ENCODE measurements at places on chromosomes 1 and 21. TPM values are rescaled to one million over a fixed set of nuclear protein-coding genes. Genes with fewer than 3 reads are reported as not detected.

The THEMIS2 gene
- total RNA-seq: 0.09 TPM

The EFNA1 gene
- total RNA-seq: 0.91 TPM

The PTPRC gene
- not detected for total RNA-seq

The S100A7A gene
- total RNA-seq: not detected

The ATF3 gene
- total RNA-seq: 10.1 TPM

The LRRC71 gene
- not detected for total RNA-seq

The AQP10 gene
- not detected for total RNA-seq

The CELA2B gene
- total RNA-seq: not detected

DNA sequence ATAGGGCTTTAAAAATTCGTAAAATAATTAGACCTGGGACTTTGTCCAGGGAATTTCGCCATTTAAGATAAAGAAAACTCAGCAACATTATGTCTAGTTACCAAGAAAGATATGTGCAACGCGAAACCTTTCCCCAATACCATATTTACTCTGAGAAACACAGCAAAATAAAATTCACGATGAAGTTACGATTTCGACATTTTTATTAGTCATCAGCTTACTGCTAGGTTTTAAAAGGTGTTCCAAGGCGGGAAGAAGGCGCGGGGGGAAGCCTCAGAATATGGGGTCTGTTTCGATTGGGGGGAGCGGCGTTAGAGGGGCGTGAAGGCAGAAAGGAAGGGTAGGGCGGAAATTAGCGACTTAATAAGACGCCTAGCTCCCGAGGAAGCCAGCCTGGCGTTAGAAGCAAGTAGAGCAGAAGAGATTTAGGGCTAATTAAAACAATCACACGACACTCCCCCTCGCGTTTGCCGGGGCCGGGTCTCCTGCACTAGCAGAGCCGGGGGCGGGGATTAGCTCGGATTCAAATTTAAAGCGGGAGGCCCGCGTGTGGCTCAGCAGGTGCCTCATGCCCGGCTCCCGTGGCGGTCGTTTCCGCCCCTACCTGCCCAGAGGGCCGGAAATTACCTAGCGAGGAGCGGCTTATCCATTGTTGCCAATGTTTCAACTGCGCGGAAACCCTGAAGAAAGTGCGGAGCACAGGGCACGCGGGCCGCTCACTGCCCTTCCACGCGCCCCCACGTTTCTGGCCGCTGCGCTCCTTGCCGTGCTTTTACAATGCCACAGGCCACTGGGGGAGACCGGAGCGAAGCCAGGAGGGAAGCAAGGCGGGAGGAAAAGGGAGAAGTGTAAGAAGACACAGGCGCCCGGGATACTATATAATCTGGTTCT, 795 bp upstream of the POU2F1 start:
- peak overlapping the region; percentile 17 for H3K27ac ChIP-seq
- peak; percentile 61 for DNase-seq
- H3K27me3 ChIP-seq: no peaks in the 10 kb centered on the region
- peaks cover 3% of the 10 kb centered on the region for H3K36me3 ChIP-seq

GRCh38 chr1:116325922-116326321, 47.1 kb upstream of the ATP1A1 start:
- no peak overlapping the region for H3K27ac ChIP-seq
- DNase-seq: no peak
- H3K27me3 ChIP-seq: peaks cover 15% of the 10 kb centered on the region
- H3K4me1 ChIP-seq: no peaks in the 10 kb centered on the region
- H3K4me3 ChIP-seq: no peak overlapping the region
- H3K36me3 ChIP-seq: no peaks in the 10 kb centered on the region

DNA sequence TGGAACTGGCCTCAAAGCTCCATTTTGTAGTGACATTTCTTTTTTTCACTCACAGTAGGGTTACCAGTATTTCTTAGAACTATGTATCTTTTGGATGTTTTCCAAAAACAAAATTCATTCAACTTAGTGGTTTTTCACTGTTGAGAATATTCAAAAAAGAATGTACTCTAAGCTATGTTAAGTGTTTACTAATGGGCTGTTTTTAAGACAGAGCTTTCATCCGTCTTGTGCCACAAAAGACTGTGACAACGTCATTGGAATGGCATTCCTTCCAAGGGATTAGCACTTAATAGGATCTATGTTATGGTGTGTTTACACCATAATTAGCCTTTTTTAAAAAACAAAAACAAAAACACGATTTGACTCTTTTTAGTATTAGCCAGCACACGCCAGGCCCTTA, 66.8 kb downstream of the TTC3 start:
- H3K27me3 ChIP-seq: no peaks in the 10 kb centered on the region
- peaks cover 15% of the 10 kb centered on the region for H3K4me1 ChIP-seq
- H3K4me3 ChIP-seq: no peak overlapping the region
- peak overlapping the region; percentile 40 for H3K27ac ChIP-seq
- peak; percentile 60 for DNase-seq
- H3K36me3 ChIP-seq: peaks cover 82% of the 10 kb centered on the region

GRCh38 chr1:156767879-156768604, 707 bp downstream of the PRCC start:
- H3K27ac ChIP-seq: peak overlapping the region; percentile 49
- H3K36me3 ChIP-seq: peaks cover 35% of the 10 kb centered on the region
- no peaks in the 10 kb centered on the region for H3K27me3 ChIP-seq
- peak overlapping the region; percentile 62 for H3K4me3 ChIP-seq
- H3K4me1 ChIP-seq: peaks cover 20% of the 10 kb centered on the region

- no peaks in the 10 kb centered on the region for H3K27me3 ChIP-seq
- no peak for DNase-seq
- H3K4me1 ChIP-seq: no peaks in the 10 kb centered on the region
- no peaks in the 10 kb centered on the region for H3K36me3 ChIP-seq
- H3K27ac ChIP-seq: no peak overlapping the region
These were observed 24.9 kb upstream of the SARS1 start for GRCh38 chr1:109188781-109189180.

DNA sequence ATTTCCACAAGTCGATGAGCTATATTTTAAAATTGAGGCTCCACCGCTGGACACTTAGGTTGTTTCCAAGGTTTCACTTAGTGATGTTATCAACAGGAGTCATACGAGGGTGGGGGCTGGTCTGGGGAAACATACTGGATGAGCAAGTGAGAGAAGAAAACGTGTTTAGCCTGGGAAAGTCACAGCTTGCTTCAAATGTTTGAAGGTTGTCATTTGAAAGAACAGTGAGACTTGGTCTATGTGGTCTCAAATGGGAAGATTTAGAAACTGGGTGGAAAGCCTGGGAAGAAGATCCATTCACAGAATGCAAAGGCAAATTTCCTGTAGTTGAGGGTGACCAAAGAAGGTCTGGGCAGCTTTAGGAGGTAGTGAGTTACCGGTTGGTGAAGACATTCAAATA, 9.9 kb upstream of the DYRK1A start:
- H3K36me3 ChIP-seq: no peaks in the 10 kb centered on the region
- no peak overlapping the region for H3K27ac ChIP-seq
- H3K4me1 ChIP-seq: no peaks in the 10 kb centered on the region
- no peak overlapping the region for H3K4me3 ChIP-seq

DNA sequence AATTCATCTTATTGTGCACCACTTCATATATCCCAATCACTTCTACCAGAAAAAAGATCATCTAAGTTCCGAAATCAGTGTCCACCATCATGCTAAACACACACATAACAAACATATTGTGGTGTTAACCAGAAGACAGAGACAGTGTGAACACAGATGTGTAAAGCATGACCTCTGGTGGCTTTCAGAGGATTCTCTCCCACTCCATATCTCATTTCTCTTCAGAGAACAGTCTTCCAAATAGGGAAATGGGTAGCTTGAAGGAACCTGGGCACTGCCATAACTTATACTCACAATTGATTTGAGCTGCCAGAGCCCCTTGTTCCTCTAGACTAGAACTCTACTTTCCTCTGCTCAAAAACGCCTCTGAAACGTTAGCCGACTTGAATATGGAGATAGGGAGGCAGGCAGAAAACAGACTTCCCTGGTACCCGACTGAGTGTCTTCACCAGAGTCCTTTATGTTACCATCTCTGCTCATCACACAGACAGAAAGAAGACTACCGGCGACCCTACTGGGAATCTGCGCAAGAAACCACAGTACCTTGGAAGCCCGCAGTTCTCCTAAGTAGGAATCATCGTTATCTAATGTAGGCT, 1.8 kb upstream of the ELAPOR1 start:
- H3K27me3 ChIP-seq: peaks cover 6% of the 10 kb centered on the region
- H3K4me3 ChIP-seq: no peak overlapping the region
- peaks cover 31% of the 10 kb centered on the region for H3K4me1 ChIP-seq
- no peaks in the 10 kb centered on the region for H3K36me3 ChIP-seq
- no peak for DNase-seq
- no peak overlapping the region for H3K27ac ChIP-seq

DNA sequence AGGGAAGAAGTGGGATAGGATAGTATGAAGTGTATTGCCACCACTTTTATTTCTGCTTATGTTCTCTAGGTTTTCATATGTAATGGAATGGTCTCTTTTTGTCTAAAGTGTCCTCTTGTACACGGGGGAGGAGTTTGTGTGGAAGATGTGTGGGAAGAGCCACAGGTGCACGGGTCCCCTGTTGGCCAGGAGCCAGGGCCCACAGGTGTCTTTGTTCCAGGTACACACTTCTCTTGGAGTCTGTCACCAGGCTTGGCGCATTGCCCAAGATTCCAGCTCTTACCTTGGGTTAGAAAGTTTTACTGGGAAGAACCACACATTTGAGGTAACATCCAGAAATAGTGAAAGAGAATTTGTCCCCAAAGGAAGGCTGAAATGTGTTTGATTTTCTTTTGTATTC, 10.5 kb downstream of the TENT5C start:
- H3K27me3 ChIP-seq: no peaks in the 10 kb centered on the region
- peaks cover 5% of the 10 kb centered on the region for H3K4me1 ChIP-seq
- H3K36me3 ChIP-seq: no peaks in the 10 kb centered on the region
- H3K4me3 ChIP-seq: no peak overlapping the region

DNA sequence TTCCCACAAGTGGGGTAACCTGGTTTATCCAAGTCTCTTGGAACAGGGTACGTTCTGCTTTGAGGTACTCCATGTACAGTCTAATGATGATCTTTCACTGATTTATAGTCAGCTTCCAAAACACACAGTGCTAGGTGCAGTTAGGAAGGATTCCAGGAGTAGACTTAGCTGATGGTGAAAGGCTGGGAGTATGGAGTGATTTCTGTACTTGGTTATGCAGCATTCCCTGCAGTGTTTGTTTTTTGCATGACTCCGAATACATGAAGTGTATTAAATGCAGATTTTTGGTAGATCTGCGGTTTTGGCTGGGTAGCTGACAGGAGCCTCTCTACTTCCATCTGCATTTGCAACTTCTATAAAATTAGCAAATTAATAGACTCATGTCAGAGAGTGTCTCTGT, 3.7 kb downstream of the HMGN2 start:
- peaks cover 25% of the 10 kb centered on the region for H3K4me1 ChIP-seq
- no peaks in the 10 kb centered on the region for H3K27me3 ChIP-seq
- H3K36me3 ChIP-seq: peaks cover 65% of the 10 kb centered on the region
- no peak overlapping the region for H3K27ac ChIP-seq

- H3K27me3 ChIP-seq: no peaks in the 10 kb centered on the region
- H3K4me1 ChIP-seq: 0 out of 2 replicates have a peak, but pooled peaks cover 6% of the 10 kb centered on the region
- no peak for DNase-seq
- H3K27ac ChIP-seq: no peak overlapping the region
- H3K4me3 ChIP-seq: no peak overlapping the region
- H3K36me3 ChIP-seq: no peaks in the 10 kb centered on the region
These were observed 156.1 kb downstream of the KIF26B start for GRCh38 chr1:245310571-245311531.

- no peak overlapping the region for H3K27ac ChIP-seq
- H3K4me3 ChIP-seq: no peak overlapping the region
- DNase-seq: no peak
- H3K27me3 ChIP-seq: no peaks in the 10 kb centered on the region
These were observed 13.0 kb upstream of the PLPPR4 start for GRCh38 chr1:99251308-99251707.

DNA sequence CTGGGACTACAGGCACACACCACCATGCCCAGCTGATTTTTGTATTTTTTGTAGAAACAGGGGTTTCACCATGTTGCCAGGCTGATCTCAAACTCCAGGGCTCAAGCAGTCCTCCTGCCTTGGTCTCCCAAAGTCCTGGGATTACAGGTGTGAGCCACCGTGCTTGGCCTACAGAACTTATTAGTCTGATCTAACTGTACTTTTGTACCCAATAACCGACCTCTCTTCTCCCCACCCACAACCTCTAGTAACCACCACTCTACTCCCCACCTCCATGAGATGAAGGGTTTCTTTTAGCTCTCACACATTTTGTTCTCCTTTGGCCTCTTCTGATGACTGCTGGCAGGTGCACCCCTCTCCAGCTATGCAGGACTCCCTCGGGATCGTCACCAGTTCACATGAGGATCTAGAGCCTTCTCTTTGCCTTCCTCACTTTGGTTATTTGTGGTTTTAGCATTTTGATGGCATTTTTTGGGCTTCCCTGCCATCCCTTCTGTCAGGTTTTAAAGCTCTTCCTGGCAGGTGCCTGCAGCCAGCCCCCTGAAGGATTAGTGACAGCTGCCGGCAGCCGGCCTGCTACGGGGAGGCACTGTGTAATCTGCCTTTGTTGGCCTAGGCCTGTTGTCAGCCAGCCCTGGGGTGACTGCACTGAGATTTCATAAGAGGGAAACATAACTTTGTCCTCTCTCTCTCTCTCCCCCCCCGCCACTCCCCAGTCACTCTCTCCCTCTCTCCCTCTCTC, 99.8 kb upstream of the ATP1A1 start:
- no peaks in the 10 kb centered on the region for H3K4me1 ChIP-seq
- H3K27ac ChIP-seq: no peak overlapping the region
- no peak for DNase-seq
- no peak overlapping the region for H3K4me3 ChIP-seq
- peaks cover 3% of the 10 kb centered on the region for H3K27me3 ChIP-seq
- H3K36me3 ChIP-seq: no peaks in the 10 kb centered on the region

- H3K36me3 ChIP-seq: peaks cover 49% of the 10 kb centered on the region
- peaks cover 53% of the 10 kb centered on the region for H3K4me1 ChIP-seq
- H3K4me3 ChIP-seq: peak overlapping the region; percentile 25
These were observed 8.0 kb downstream of the LMO4 start for GRCh38 chr1:87336623-87337067.

DNA sequence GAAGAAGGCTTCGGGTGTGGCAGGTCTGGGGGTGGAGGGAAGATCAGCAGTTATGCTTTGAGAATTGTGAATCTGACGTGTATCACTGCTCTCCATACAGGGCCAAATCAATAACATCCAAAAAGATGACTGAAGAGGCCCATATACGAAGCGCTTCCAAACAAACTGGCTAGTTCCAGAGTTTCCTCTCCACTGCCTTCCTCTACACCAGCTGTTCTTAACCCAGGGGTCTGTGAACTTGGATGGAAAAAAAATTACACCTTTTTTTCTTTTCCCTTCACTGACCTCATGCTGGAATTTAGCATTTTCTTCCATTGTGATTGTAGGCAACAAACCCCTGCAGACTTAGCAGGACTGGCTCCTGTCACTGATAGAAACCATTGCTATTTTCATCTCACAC, 77.1 kb upstream of the NBL1 start:
- no peaks in the 10 kb centered on the region for H3K27me3 ChIP-seq
- H3K36me3 ChIP-seq: no peaks in the 10 kb centered on the region
- H3K27ac ChIP-seq: no peak overlapping the region
- DNase-seq: no peak

GRCh38 chr1:218426343-218426657, 81.2 kb downstream of the TGFB2 start:
- no peak overlapping the region for H3K27ac ChIP-seq
- H3K4me3 ChIP-seq: no peak overlapping the region
- no peaks in the 10 kb centered on the region for H3K27me3 ChIP-seq
- H3K36me3 ChIP-seq: no peaks in the 10 kb centered on the region

- no peaks in the 10 kb centered on the region for H3K36me3 ChIP-seq
- DNase-seq: no peak
- H3K27ac ChIP-seq: no peak overlapping the region
- H3K4me1 ChIP-seq: no peaks in the 10 kb centered on the region
- H3K27me3 ChIP-seq: no peaks in the 10 kb centered on the region
These were observed 36.8 kb upstream of the MACF1 start for GRCh38 chr1:39167632-39168209.

- H3K36me3 ChIP-seq: no peaks in the 10 kb centered on the region
- H3K27me3 ChIP-seq: no peaks in the 10 kb centered on the region
- DNase-seq: no peak
- H3K4me3 ChIP-seq: no peak overlapping the region
- H3K27ac ChIP-seq: no peak overlapping the region
These were observed 57.0 kb downstream of the DISC1 start for GRCh38 chr1:231683439-231684165.

All from SJSA1 (cell line).